ENCODE measurements at places on chromosomes 2 and 18.

DNA sequence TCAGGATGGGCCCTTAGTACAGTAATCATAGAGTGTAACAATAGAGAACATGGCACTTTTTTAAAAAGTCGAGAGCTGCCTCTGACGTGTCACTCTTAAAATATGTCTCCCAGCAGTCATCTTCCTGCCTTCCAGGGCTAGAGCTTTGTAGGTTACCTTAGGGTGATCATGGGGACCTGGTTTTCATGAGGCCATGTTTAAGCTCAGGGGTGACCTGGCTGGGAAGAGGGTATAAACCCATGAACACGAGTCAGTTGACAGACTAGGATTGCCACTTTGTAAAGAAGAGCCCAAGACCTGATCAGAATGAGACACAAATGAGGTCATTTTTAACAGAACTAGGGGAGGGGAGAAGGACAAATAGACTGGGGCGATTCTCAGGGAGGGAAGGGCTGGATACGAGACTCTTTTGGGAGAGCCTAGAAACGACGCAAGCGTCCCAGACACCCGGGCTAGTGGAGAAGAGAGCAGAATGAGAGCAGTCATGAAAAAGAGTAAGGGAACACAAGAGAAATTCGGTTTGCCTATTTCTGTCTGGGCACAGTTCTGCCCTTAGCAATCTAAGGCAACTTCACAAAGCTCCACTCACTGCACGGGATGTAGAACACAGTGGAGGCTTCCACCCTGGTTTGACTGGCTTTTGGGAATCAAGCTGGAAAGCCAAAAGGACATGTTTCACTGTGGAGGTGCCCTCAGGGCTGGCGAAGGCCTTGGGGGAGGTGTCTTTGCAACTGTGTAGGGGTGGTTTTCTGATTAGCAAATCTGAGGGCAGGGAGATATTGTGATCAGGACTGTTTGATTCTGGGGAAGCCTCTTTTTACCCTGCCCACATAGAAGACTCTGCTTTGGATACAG lies 1.8 kb upstream of the RAB31 start:
- no peak for DNase-seq

GRCh38 chr2:199742884-199743283 lies 108.1 kb downstream of the FTCDNL1 start:
- no peak for DNase-seq

GRCh38 chr2:32272279-32272678 lies 5.4 kb upstream of the YIPF4 start:
- DNase-seq = no peak

GRCh38 chr18:13452871-13453680 lies 234.5 kb downstream of the LDLRAD4 start:
- no peak for DNase-seq

DNA sequence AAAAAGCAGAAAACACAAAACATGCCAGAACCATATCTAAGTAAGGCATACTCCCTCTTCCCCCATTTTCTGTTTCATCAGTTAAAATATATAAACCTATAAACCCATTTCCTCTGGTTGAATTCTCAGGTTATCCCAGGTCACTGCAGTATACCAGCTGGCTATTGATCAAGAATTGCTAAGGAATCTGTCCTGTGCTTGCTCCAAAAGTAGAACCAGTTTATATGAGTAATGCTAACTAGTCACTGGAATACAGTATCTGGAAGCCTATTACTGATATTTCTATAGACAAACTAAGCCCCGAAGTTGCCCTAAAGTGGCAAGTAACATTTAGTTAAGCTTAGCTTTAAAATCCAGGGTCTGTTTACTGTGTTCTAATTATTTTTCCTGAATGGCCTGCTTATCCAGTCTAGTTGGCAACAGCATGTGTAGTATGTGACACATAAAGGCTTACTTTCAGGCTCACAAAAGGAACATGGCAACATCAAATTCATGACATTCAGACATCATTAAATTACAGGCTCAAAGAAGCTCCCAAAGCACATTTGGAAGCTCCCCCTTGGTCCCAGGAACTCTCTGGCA lies 102.9 kb upstream of the ARL5A start:
- DNase-seq = no peak

GRCh38 chr2:220641137-220641536 lies 931.0 kb downstream of the EPHA4 start:
- no peak for DNase-seq

- DNase-seq = no peak
Observed at GRCh38 chr2:183224948-183225347, 100.7 kb downstream of the NUP35 start.

DNA sequence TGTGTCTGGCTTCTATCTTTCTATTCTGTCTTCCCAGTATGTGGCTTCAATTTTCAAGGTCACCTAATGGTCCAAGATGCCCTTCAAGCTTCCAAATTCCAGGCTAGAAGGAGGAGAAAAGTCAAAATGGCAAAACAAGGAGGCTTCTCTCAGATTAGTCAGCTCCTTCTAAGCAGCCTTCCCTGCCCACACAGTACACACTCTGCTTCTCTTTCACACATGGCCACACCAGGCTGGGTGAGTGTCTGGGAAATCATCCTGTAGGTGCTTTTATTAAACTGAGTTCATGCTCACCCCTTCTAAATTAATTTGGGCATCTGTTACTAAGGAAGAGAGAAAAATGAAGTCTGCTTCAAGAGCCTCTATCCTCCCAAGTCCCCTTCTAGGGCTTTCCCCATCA lies 277.2 kb upstream of the MGAT5 start:
- DNase-seq = no peak

DNA sequence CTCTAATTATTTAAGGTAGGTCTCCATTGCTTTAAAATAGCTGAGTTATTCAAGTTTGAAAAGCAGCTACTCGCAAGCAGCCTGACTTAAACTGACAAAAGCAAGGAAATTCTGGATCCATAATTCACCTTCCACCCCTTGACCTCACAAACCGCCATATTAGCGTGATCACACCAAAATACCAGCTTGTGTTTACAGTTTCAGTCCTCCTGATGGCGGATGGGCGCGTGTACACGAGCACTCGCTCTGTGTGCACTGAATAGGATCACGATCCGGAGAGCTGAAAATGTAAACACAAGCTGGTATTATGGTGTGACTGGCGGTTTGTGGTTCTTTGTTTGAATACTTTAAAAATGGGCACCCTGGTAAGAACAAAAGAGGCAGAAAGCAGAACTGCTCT lies 42.4 kb upstream of the PSMD14 start:
- no peak for DNase-seq

GRCh38 chr2:22879009-22879863 lies 505.7 kb upstream of the KLHL29 start:
- DNase-seq = no peak

GRCh38 chr2:61763605-61764034 lies 90.2 kb downstream of the FAM161A start:
- no peak for DNase-seq

- no peak for DNase-seq
Observed at GRCh38 chr18:62788876-62789275, 73.5 kb downstream of the PHLPP1 start.

DNA sequence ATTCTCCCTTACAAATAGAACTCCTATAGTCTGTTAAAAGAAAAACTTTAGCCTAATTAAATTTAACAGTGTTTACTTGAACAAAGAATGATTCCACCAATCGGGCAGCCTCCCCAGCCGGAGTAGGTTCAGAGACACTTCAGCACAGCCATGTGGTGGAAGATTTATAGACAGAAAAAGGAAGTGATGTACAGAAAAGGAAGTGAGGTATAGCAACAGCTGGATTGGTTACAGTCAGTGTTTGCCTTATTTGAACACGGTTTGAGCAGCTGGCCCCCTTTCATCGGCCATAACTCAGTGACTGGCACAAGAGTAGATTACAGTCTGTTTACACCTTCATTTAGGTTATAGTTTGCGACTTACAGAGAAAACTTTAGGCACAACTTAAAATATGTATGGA lies 2.1 kb upstream of the SKA1 start:
- DNase-seq = no peak

- DNase-seq = no peak
Observed at GRCh38 chr2:88100489-88100858, 27.4 kb downstream of the FABP1 start.

GRCh38 chr18:68588169-68588568 lies 126.7 kb downstream of the TMX3 start:
- DNase-seq = no peak

DNA sequence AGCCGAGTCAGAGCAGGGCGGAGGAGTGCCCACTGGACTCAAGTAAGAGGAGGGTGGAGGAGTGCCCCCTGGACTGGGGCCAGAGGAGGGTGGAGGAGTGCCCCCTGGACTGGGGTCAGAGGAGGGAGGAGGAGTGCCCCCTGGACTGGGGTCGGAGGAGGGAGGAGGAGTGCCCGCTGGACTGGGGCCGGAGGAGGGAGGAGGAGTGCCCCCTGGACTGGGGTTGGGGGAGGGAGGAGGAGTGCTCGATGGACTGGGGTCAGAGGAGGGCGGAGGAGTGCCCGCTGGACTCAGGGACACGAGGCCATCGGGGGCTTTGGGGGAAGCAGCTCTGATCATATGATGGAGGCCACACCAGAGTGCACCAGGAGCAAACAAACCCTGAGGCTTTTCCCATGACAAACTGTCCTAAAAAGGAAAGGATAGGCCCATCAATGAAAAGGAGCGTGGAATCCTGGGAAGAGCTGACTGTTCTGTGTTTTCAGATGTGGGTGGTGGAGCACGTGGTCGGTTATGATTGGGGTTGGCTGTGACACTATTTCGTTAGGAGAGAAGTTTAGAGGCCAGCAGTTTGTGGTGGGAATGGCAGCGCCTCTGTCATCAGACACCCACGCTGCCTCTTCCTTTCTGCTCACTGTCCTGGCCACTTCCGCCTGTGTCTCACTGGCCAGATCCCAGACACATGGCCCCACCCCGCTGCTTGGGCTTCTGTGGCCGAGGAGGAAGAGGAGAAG lies 24.5 kb upstream of the HPCAL1 start:
- no peak for DNase-seq

Measured in activated effector memory CD4-positive, alpha-beta T cell treated with Interleukin-2 at 50 U/mL for 16 hours (primary cell).